ENCODE measurements at places on chromosomes 11 and 22. TPM values are rescaled to one million over a fixed set of nuclear protein-coding genes. Genes with fewer than 3 reads are reported as not detected.

The KRTAP5-9 gene
- polyA plus RNA-seq = 0.67 TPM

The BTBD18 gene
- polyA plus RNA-seq = 0.15 TPM

The ARHGAP42 gene
- 32.3 TPM for polyA plus RNA-seq

The PGA5 gene
- polyA plus RNA-seq = not detected

The FJX1 gene
- polyA plus RNA-seq = 16.7 TPM

The ACTN3 gene
- polyA plus RNA-seq = 0.67 TPM

The C11orf91 gene
- not detected for polyA plus RNA-seq

The NAGA gene
- 27.3 TPM for polyA plus RNA-seq

The MS4A3 gene
- 1.6 TPM for polyA plus RNA-seq

- no peak for DNase-seq
Observed at GRCh38 chr11:44779736-44780520, 53.2 kb downstream of the TSPAN18 start.

DNA sequence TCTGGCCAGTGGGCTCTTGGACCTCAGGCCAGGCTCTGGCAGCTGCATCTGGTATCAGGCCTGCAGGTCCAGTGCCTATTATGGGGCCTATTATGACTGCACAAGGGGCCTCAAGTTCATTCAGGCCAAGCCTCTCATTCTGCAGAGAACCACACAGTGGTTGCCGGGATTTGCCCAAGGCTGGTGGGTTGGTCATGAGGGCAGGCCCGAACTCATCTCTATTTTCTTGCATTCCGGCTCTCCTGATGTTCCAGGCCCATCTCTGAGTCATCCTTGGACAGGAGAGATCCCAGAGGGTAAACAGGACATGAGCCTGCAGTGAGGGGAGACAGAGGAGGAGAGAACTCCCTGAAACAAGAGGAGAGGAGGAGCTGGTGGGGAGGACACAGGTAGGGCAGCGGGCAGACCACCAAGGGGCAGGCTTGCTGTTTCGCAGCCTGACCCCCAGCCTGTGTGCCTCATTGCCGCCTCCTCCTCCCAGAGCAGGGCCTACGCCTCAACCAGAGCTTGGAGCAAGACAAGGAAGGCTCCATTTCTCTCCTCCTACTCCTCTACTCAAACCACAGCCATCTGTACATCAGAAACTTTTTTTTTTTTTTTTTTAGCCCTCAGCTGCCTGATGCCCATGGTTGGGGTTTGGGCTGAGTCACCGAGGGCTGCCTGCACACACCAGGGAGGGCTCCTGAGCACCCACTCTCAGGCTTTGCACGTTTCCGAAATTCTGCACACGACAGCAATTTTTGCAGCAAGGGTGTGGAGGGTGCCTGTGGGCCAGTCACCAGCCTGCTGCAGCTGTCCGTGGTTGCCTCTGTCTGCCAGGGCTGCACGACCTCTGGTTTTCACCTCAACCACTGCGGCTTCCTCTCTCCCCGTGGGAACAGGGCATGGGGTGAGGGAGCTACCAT is 12.7 kb upstream of the TREH start:
- no peak for DNase-seq

DNA sequence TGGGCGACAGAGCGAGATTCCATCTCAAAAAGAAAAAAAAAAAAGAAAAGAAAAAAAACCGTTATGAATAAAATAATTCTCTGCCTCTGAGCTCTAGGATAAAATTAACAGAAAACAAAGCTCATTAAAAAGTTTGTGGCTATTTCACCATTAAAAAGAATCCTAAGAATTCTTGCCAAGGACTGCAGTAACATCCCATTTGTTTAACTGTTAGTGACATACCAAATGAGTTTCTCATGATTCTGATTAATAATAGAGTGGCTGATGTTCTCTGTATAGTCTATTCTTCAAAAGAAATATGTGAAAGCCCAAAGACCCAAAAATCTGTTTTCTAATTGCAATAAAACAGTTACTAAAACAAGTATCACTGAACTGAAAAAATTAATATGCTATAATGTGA is 19.7 kb downstream of the CLNS1A start:
- no peak for DNase-seq

DNA sequence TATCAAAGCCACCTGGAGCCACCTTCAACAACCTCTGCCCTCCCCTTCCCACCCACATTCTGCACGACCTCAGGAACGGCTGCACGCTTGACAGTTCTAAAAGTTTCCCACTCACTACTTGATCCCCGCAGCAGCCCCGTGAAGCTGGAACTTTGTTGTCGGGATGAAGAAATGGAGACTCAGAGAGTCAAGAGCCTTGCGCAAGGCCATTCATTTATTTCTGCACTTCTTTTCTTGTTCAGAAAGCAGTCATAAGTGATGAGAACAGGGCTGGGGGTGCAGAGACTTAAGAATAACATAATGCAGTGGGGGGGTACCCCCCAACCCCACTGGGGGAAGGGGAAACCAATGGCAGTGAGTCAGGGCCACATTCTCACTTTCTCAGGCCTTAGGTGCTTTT is 2.2 kb upstream of the ZFTA start:
- no peak for DNase-seq

DNA sequence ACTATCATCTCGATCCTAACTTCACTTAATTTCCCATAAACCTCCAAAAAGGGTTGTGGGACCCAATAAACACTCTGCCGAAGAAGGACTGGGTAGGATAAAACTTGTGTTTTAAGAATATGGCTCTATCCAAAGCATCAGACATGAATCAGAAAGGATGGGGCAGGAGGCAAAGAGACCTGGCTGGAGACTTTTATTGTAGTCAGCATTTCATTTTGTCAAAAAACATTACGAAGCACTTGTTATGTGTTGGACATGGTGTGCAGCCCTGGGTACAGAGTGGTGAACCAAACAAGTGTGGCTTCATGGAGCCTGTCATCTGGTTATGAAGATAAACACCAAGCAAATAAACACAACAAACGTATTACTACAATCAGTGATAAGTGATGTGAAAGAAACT is 17.3 kb downstream of the IL10RA start:
- DNase-seq = no peak

DNA sequence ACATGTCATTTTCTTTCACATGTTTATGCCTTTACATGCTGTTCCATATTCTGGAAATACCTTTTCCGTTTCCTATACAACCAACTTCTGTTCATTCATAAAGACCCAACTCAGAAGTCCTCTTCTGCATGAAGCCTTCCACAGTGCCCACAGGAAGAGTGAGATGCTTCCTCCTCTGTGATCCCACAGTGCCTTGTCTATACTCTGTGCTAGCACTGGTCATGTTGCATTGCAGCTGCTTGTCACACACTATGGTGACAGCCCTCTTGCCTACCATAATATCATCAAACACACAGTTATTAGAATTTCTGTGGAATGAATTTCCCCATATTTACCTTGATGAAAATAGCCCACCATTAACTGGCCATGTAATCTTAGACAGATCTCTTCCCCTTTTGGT is 8.9 kb downstream of the PARVA start:
- no peak for DNase-seq

- DNase-seq = peak; percentile 68
Observed at GRCh38 chr11:64566042-64566914, 24.7 kb upstream of the SLC22A12 start.

- no peak for DNase-seq
Observed at GRCh38 chr11:117328375-117329010, 839 bp downstream of the CEP164 start.

- DNase-seq = no peak
Observed at GRCh38 chr22:45319324-45319685, 9.6 kb downstream of the FAM118A start.

- DNase-seq = no peak
Observed at GRCh38 chr11:107563702-107564101, 1.8 kb downstream of the ALKBH8 start.

GRCh38 chr11:108137212-108137611 is 15.8 kb downstream of the ACAT1 start:
- no peak for DNase-seq

GRCh38 chr11:43138621-43139140 is 173.1 kb upstream of the API5 start:
- no peak for DNase-seq

GRCh38 chr11:34585735-34586487 is 35.0 kb upstream of the EHF start:
- peak; percentile 54 for DNase-seq

- no peak for DNase-seq
Observed at GRCh38 chr11:109241988-109242536, 179.9 kb upstream of the C11orf87 start.

- peak; percentile 72 for DNase-seq
Observed at GRCh38 chr11:66510271-66510989, at the start of gene BBS1. TSS of gene BBS1 (plus strand) at chr11:66510635. CDS start at chr11:66510660, 25 bp downstream.

DNA sequence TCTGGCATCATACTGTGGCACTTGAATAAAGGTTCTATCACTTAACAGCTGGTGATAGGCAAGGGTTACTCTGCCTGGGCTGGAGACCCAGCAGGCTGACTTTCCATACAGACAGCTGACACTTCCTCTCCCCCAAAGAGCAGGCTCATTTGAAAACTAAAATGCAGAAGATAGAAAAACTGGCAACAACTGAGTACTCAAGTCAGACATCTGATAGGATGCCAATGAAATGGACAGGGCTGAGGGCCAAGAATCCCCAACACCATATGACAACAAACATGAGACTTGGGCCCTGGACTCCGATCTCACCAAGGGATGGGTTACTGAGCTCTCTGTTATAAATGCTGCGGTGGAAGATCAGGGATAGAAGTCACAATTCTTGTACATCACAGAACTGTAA is 237.2 kb downstream of the LRRC4C start:
- DNase-seq = no peak

GRCh38 chr11:130826572-130826971 is 89.7 kb downstream of the SNX19 start:
- no peak for DNase-seq

All from right renal cortex interstitium (tissue), 3 donors.